Progenitor cell of endocrine pancreas (in vitro differentiated cells): ENCODE measurements at places on chromosomes 11 and 22.
A peak's percentile ranks its signal among the peaks of the same experiment; 100 is the strongest.

DNA sequence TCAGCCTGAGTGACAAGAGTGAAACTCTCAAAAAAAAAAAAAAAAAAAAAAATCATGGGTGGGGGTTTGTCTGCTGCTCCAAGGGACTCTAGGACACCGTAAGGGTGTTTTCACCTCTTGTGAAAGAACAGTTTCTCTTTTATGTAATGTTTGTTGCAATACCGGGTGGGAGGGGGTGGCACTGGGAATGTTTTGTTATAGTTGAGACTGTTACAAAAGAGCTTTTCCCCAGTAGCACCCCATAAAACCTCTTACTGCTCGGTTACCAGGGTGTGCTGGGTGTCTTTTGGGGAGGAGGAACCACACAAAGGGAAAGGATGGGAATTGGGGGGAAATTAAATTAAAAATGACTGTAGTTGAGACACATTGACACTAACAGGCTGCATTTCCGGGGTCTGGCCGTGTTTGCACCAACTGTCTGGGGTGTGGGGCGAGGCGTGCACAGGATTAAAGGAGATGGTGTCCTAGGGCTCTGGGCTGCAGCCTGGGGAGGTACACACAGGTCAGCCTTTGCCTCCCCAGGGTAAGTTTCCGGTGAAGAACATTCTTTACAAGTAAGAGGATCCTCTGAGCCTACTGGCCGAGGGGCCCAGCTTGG, 1.6 kb downstream of the NFAM1 start:
- no peaks in the 10 kb centered on the region for H3K36me3 ChIP-seq
- H3K4me3 ChIP-seq, result no peak overlapping the region
- no peak overlapping the region for H3K27ac ChIP-seq
- no peaks in the 10 kb centered on the region for H3K4me1 ChIP-seq

- no peak overlapping the region for H3K27ac ChIP-seq
- DNase-seq, result no peak
- peaks cover 7% of the 10 kb centered on the region for H3K4me1 ChIP-seq
These were observed 91.5 kb upstream of the SESN3 start for GRCh38 chr11:95322539-95322938.

DNA sequence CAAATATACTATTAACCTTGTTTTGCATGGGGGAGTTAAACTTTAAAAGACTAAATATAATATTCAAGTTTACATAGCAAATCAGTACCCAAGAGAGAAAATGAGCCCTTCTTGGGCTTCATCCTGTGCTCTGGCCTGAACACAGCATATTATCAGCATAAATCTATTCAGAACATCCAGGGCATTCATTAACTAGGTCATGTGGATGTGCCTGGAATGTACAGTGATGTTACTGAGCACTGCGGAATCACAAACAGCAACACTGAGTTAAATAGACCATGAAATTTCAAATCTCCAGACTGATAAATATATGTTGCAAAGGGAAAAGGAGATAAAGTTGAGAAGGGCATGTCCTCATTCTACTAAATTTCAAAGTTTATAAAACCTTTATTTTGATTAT, 426.4 kb downstream of the AASDHPPT start:
- peaks cover 3% of the 10 kb centered on the region for H3K4me1 ChIP-seq
- H3K4me3 ChIP-seq, result no peak overlapping the region
- H3K27me3 ChIP-seq, result no peaks in the 10 kb centered on the region
- DNase-seq, result no peak
- H3K27ac ChIP-seq, result no peak overlapping the region

DNA sequence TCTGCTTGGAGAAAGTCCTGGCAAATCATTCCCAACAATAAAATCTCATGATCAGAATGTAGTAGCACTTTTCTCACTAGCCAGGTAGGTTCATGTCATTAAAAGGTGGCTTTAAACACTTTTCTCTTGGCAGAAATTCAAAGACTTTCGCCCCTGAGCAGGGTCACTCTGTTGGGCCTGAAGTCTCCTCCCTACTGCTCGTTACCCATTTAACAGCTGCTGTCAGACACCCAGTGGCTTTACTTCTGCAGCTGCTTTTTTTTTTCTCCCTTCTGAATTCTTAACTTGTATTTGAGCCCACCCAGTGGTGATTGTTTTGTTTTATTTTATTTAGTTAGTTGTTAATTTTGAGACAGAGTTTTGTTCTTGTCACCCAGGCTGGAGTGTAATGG, 25.0 kb downstream of the ARHGAP8 start:
- no peak overlapping the region for H3K4me3 ChIP-seq
- no peaks in the 10 kb centered on the region for H3K27me3 ChIP-seq
- H3K36me3 ChIP-seq, result peaks cover 26% of the 10 kb centered on the region
- H3K27ac ChIP-seq, result no peak overlapping the region
- H3K4me1 ChIP-seq, result peaks cover 2% of the 10 kb centered on the region

DNA sequence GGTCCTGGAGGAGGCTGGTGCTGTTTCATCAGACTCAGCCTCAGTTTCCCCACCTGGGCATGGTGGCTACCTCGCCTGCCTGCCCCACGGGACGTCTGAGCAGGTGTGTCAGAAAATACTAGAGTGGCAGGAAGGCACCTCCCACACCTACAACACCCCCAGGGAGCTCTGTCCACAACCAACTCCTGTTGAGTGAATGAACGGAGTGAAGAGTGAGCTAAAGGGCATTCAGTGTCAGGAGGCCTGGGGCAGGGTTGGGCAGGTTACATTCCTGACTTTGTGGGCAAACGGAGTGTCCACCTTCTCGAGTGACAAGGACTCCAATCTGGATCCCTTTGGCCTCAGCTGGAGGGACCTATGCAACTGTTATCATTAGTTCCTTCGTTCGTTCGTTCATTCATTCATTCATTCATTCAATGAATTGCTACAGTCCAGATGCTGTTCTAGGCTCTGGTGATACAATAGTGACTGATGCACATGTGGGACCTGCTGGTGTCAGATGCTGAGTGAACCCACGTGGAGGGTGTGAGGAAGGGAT, 195.2 kb downstream of the CTTN start:
- no peak overlapping the region for H3K27ac ChIP-seq
- H3K4me3 ChIP-seq, result no peak overlapping the region
- H3K36me3 ChIP-seq, result peaks cover 6% of the 10 kb centered on the region
- H3K27me3 ChIP-seq, result no peaks in the 10 kb centered on the region
- H3K4me1 ChIP-seq, result peaks cover 2% of the 10 kb centered on the region
- no peak for DNase-seq

DNA sequence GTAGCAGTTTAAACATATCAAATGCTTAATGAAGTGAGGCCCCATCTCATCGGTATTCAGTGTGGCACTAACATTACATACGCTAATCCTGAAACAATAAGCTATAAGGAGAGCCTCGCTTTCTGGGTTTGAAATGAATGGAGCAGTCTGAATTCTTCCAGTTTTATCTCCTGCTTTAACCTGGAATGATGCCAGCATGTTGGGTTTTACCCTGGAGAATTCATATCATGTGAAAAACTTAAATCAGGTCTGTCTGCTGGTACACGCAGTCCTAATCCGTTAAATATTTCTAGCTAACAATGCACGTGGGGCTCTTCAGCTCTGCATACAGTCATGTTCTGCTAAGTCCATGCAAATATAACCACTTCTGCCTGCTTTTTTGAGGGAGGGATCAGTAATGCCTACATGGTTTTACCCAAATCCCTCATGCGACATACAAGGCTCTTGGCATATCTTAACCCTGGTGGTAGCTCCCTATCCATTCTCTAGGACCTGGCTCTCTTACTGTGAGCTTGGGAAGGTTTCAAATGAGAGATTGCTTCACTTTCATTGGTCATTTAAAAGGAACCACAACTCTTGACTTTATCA, 92.7 kb downstream of the COMMD9 start:
- DNase-seq, result no peak
- no peak overlapping the region for H3K27ac ChIP-seq
- peaks cover 2% of the 10 kb centered on the region for H3K36me3 ChIP-seq
- H3K4me3 ChIP-seq, result no peak overlapping the region
- H3K27me3 ChIP-seq, result no peaks in the 10 kb centered on the region

GRCh38 chr22:17629641-17630040, 1.1 kb upstream of the ATP6V1E1 start:
- no peak for DNase-seq
- peak overlapping the region; percentile 97 for H3K4me3 ChIP-seq
- no peaks in the 10 kb centered on the region for H3K27me3 ChIP-seq
- peaks cover 5% of the 10 kb centered on the region for H3K4me1 ChIP-seq

DNA sequence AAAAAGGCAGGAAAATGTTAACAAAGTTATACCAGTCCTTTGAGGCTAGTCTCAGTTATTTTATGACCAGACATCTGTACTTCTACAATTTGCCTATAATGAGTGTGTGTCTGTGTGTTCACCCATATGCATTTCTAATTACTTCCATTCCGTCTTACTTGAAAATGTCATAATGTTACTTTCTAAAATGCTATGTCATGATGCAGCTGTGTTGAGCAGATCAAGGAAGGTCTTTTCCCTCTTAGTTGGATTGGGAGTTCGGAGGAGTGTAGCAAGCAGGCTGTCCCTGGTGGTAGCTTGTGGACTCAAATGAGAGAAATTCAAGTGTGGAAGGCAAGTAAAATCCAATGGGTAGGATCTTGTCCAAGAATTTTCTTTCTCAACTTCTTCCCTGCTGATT, 3.0 kb downstream of the SNX19 start:
- H3K36me3 ChIP-seq, result peaks cover 8% of the 10 kb centered on the region
- H3K4me3 ChIP-seq, result no peak overlapping the region
- DNase-seq, result no peak
- peaks cover 10% of the 10 kb centered on the region for H3K4me1 ChIP-seq
- peaks cover 14% of the 10 kb centered on the region for H3K27me3 ChIP-seq

DNA sequence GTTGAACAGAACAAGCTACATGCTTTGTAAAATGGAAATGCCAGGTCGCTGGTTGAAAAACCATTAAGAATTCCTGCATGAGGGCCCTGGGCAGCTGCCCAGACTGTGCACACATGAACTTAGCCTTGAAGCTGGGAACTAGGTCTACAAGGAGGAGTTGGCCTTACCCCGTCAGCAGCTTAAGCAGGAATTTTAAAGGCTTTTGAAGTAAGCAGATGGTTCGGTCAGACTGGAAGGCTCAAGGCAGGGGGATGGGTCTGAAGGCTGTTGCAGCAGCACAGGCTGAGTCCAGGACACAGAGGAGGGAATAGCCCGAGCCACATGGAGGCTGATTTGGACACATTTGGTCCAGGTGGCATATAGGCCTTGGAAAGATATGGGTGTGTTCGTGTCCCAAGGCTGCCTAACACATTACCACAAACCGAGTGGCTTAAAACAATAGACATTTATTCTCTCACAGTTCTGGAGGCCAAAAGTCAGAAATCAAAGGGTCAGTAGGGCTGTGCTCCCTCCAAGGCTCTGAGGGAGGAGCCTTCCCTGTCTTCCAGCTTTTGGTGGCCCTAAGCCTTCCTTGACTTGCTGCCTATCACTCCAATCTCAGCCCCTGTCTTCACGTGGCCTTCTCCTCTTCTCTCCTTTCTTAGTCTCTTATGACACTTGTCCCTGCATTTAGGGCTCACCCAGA, 11.6 kb downstream of the LIF start:
- H3K4me3 ChIP-seq, result no peak overlapping the region
- peak overlapping the region; percentile 34 for H3K27ac ChIP-seq
- no peaks in the 10 kb centered on the region for H3K36me3 ChIP-seq
- no peak for DNase-seq
- H3K4me1 ChIP-seq, result peaks cover 10% of the 10 kb centered on the region
